Stromal cell of bone marrow (primary cell): ENCODE measurements at places on chromosomes 12 and 14.

- peak; percentile 8 for DNase-seq
These were observed 707 bp downstream of the G2E3 start for GRCh38 chr14:30559638-30560091.

- DNase-seq = no peak
These were observed 632 bp downstream of the UBR7 start for GRCh38 chr14:93207468-93208308.

GRCh38 chr14:78509516-78509915 is 339.3 kb downstream of the NRXN3 start:
- DNase-seq = no peak

DNA sequence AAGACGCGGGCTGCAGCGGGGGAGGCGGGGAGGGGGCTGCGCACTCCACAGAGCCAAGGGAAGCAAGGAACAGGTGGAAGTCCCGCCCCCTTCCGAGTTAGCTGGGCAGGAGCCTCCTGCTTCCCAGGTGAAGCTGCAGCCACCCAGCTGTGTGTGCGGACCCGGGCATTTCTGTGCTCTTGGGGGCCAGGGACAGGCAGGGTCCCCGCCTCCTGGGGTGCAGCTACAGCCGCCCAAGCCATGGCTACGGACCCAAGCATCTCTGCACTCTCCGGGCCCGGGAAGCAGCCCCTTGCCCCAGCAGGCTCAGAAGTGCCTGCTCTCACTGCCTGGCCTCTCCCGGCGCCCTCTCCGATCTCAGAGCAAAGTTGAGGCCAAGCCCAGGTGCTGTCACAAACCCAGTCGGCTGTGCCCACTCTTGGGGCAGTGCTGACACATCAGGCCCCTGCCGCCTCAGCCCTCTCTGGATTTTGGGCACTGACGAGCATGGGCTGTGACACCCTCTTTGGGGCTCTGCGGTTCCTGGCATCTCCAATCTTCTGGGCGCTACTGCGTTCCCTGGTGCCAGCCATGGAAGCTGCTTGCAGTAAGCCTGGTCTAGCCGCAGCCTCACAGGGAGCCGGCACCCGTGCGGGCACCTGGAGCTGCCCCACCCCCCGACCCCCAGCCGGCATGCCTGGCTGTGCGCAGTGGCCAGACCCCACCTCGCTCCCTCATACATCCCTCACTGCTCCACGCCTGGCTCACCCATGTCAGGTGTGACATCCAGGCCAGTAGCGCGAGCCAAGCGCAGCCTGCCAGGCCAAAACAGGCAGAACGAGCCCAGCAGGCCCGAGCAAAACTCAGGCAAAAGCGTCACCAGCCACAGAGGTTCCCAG is 8.5 kb upstream of the MGAT4C start:
- DNase-seq = no peak

DNA sequence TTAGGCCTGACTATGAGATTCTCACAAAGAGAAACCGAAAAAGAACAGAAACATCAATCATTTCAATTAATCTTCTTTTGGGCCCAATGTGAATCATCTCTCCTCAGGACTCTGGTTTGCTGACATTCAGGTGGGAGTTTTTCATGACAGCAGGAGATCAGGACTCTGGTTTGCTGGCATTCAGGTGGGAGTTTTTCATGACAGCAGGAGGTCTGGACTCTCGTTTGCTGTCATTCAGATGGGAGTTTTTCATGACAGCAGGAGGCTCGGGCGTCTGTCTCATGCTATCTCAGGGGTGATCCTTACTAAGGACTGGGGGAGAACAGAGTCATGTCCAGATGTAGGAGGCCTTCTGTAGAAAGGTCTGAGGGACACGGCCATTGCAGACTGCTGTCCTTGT is 40.1 kb upstream of the PARP11 start:
- no peak for DNase-seq

DNA sequence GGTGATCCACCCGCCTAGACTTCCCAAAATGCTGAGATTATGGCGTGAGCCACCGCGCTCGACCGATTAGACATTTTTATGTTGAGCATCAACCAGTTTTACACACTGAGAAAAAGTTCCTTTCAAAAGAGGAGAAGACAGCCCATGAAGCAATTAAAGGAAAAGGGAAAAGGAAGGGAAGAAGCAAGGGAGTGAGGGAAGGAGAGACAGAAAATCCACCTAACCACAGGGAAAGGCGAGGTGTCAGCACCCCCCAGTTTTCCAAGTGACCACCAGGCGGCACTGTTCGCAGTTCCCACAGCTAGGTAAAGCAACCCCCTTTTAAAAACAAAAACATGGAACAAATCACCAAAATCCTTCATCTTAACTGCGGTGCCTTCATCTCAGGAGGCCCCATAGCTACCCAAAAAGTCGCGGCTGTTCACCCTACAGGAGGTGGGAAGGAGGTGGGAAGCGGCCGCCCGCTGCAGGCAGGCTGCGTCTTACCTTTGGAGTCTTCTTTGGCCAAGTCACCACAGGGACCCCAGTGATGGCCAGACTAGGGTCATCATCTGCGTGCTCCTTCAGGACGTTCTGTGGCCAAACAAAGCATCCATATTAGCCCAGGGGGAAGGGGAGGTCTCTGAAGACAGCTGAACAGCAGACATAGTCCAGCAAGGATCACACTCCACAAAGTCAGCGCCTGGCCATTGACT is 86.6 kb downstream of the KDM2B start:
- DNase-seq = peak; percentile 4

GRCh38 chr14:85165094-85165493 is 364.9 kb upstream of the FLRT2 start:
- no peak for DNase-seq
